ENCODE measurements at places on chromosomes 3 and 15.
A peak's percentile ranks its signal among the peaks of the same experiment; 100 is the strongest.

- no peak for DNase-seq
Observed at GRCh38 chr15:31001702-31002101, 10.3 kb upstream of the MTMR10 start.

GRCh38 chr3:33758864-33759263, 39.6 kb upstream of the PDCD6IP start:
- no peak for DNase-seq

DNA sequence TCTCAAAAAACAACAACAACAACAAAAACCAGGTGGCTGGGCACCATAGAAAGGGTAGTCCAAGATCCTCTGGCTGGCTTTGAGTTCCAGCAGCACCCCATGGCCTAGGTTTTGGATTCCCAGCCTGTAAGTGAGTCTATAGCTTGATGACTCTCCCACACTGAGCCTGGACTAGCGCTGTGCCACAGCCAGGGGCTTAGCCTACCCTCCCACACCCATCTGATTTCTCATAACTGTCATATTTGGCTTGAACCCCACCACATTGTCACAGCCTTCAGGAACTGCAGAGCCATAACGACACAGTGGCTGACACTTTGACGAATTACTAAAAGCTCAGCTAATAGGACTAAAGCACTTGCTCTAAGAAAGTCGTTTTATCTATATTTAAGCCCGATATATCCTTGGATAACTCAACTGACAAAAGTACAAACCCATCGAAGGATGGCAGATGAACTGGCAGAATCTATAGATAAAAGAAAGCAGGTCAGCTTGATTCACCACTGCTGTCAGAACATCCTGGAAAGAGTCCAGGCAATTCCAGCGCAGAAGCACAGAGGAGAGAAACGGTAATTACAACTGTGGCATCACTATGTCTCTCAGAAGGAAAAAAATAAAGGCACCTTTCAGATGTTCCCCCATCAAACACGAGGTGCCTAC, 62.1 kb downstream of the HOMER2 start:
- DNase-seq = no peak

DNA sequence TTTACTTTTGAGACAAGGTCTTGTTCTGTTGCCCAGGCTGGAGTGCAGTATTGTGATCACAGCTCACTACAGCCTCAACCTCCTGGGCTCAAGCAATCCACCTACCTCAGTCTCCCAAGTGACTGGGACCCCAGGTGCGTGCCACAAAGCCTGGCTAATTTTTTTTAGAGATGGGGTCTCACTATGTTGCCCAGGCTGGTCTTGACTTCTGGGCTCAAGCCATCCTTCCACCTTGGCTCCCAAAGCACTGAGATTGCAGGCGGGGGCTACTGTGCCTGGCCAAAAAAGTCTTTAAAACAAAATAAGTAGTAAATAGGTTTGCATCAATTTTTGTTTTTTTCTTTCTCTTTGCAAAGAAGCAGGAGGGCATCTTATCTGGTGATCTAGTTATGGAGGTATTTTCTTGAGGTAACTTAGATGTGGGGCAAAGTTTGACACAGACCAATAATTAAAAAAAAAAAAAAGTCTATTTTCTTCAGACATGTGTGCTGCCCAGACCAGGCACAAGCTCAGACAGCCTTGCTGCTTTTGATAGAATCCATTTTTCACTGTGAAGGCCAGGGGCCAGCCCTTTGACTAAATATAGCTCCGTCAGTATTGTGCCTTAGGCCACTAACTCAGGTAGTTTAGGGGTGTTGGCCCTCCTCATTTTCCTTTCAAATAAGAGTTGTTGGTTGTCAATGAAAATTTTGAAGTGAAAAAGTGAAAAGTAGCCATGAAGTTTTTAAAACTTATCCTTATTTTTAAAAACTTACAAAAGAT, 2.5 kb downstream of the ARL6IP5 start:
- no peak for DNase-seq

- no peak for DNase-seq
Observed at GRCh38 chr3:17057321-17057720, 172.6 kb downstream of the PLCL2 start.

DNA sequence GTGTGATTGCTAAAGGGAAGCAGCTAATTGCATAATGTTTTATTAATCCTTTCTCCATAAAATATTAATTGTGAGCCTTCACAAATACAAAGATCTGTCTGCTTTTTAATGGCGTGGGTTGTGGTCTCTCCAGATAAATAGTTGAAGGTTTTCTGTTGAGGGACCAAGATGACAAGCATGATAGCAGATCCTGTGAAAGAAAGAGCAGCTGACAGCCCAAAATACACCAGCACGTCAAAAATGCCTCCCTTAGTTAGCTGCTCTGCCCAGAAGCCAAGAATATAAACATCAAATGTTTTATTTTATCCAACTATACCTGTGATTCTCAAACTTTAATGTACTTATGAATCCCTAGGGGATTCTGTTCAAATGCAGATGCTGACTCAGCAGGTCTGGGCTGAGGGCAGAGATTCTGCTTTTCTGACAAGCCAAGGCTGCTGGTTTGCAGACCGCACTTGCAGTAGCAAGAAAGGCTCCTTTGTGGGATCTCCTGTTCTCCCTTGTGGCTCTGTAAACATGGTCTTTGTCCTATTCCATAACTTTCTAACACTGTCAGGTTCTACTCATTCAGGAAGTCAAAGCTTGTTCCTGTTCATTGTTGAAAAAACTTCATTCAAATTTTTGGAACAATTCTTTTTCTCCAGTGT, 119.1 kb upstream of the SLC25A36 start:
- no peak for DNase-seq

GRCh38 chr3:43997788-43998369, 243.8 kb upstream of the TOPAZ1 start:
- no peak for DNase-seq

DNA sequence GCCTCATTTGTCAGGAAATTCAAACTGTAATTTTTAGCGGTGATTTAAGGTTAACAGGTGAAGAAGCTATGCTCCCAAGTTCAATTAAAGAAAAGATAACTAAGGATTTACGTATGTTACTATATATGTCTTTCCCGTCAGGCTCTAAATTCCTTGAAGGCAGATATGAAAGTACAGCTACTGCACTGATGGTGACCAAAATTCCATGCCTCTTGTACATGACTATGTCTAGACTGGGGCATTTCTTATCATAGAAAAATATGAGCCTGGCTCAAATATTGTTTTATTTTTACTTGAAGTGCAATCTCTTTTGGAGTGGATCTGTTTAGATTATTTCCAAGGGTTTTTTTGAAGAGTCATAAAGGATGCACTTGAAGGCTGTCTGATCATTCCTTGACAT, 647.1 kb upstream of the KCNMB2 start:
- no peak for DNase-seq

- DNase-seq = no peak
Observed at GRCh38 chr15:60649845-60650548, 171.1 kb upstream of the ICE2 start.

DNA sequence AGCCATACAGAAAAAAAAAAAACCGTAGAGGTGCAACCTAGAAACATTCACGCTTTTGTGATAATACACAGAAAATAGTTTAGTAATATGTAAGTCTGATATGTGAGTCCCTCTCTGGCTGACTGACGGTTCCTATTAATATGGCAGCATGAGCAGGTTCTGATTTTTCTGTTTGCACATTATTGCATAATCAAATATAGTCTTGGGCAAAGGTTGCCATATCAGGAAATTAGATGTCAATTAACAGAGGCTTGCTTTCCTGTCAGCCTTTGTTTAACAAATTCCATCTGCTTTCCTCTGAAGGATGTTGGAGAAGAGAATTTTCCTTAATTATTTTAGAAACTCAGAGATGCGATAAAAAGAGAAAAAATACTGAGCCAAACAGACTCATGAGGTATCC, 14.8 kb downstream of the GABRB3 start:
- DNase-seq = no peak

- DNase-seq = peak; percentile 16
Observed at GRCh38 chr3:71726146-71726545, 944 bp upstream of the EIF4E3 start.

DNA sequence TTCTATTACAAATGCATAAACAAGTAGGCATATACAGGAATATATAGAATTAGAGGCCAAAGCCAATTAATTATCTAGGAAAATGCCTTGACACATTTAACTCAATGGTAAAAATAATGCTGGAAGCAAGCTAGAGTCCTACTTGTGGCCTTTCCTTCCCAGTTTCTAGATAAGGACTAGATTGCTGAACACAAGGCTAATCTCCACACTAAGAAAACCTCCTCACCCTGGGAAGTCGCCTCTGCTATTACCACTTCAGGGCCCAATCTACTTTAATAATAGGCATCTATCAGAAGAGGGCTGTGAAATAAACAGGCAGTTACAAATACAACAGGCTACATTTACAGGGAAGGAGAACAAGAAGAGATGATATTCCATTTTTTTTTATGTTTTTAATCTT, 80.5 kb upstream of the PRICKLE2 start:
- DNase-seq = no peak

- no peak for DNase-seq
Observed at GRCh38 chr3:115792206-115792955, 169.1 kb downstream of the GAP43 start.

DNA sequence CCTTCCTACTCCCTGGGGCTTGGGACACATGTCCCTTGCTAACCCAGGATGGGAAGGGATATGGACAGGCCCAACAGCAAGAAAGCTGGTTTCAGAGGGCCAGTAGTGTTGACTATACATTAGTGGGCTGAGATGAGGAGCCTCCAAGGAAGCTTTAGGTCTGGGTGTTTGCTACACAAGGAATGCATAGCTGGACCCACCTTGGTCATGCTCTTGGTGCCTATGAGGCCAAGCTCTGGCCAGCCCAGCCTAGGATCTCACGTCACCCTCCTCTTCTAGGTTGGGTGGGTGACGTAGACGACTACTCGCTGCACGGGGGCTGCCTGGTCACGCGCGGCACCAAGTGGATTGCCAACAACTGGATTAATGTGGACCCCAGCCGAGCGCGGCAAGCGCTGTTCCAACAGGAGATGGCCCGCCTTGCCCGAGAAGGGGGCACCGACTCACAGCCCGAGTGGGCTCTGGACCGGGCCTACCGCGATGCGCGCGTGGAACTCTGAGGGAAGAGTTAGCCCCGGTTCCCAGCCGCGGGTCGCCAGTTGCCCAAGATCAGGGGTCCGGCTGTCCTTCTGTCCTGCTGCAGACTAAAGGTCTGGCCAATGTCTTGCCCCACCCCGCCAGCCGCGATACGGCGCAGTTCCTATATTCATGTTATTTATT, 653 bp upstream of the WDR6 start:
- peak; percentile 37 for DNase-seq

DNA sequence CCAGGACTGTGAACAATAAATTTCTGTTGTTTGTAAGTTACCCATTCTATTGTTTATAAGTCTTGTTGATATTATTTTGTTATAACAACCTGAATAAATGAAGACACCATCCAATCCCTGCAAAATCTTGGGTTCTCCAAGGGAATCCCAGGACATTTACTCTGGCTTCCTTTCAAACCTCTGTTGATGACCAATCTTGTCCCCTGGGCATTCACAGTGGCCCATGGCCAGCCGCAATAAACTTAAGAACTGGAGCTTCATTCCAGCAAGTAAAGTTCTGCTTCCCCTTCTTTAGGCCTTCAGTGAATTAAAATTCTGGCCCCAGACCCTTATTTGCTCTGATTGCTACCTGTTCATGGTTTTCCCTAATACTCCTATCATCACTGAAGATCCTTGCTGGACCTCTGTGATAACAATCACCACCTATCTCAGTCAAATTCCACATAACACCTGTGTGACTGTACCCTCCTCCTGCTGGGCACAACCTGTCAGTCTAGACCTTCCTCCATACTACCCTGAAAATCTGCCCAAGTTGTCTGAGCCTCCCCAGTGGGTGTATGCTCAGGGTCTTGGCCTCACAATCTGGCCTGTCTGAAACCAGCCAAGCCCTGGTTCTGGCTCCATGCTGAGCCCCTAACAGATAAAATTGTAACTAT, 153.1 kb downstream of the SEMA6D start:
- DNase-seq = no peak

DNA sequence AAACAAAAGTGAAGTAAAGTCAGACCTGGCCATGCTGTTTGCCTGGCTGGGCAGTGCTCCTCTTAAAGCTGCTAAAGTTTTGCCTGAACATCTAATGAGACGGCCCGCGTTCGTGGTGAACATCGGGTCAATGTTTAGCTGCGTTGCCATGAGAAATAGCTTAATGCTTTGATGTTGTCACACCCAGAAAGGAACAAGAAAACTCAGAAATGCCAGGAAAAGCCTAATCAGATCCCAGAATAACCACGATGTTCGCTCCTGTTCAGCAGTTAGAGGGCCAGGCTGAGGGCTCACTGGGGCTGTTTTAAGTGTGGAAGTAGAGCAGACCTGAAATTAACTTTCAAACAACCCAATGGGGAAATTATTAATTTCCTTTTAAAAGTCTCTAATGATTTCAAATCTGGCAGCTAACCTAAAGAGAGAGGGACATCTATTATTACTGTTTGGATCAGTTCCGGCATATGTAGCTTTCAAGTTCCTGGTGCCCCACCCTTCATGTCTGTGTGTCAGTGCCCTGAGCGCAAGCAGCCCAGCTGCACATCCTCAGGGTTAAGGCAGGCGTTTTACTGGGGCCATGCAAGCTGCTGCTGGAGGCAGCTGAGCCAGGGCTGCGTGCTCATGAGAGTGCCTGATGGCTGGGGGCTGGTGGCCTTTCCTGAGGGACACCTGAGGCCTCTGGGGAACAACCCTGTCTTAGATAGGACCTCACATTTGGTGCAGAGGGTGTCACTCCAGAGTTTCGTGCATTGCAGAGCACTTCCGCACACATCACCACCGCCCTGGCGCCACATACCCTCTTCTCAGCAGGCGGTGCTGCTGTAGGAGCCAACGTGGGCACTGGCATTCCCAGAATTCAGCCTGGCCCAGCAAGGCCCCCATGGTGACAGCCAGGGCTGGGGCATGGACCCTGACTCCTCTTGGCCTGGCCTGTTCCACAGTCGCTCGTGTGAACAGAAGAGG, 76.6 kb downstream of the LRRK1 start:
- no peak for DNase-seq

- no peak for DNase-seq
Observed at GRCh38 chr3:176796371-176796770, 400.9 kb downstream of the TBL1XR1 start.

- DNase-seq = no peak
Observed at GRCh38 chr15:99729920-99730319, 3.3 kb downstream of the LYSMD4 start.

- DNase-seq = no peak
Observed at GRCh38 chr3:56458496-56459103, 9.7 kb downstream of the ERC2 start.

- DNase-seq = peak; percentile 11
Observed at GRCh38 chr15:75349851-75350588, 3.2 kb downstream of the NEIL1 start.

GRCh38 chr15:78069462-78070029, 8.0 kb downstream of the TBC1D2B start:
- DNase-seq = no peak

DNA sequence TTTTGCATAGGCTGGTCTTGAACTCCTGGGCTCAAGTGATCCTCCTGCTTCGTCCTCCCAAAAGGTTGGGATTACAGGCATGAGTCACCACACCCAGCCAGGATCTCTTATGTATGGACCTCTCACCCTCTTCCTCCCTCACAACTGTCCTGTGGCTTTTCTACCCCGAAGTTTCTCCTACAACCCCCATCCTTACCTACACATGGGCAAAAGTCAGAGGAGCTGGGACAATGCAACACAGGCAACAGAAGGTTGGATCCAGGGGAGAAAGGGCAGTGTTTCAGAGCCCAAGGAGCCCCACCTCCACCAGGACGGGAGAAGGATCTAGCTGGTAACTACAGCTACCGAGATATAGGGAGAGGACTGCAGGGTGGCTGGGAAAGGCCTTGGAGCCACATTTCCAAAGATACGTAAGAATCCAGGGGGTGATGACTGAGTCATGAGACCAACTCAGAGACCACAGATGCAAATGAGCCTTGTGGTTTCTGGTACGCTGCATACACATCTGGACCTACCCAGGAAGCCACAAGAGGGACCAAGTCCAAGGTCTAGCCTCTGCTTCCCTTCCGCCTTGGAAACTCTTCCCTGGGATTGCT, 13.6 kb downstream of the IGDCC4 start:
- peak; percentile 75 for DNase-seq
